ENCODE measurements at places on chromosomes 6 and 20.

- no peak for DNase-seq
These were observed 289.2 kb upstream of the CNR1 start for GRCh38 chr6:88455317-88455716.

DNA sequence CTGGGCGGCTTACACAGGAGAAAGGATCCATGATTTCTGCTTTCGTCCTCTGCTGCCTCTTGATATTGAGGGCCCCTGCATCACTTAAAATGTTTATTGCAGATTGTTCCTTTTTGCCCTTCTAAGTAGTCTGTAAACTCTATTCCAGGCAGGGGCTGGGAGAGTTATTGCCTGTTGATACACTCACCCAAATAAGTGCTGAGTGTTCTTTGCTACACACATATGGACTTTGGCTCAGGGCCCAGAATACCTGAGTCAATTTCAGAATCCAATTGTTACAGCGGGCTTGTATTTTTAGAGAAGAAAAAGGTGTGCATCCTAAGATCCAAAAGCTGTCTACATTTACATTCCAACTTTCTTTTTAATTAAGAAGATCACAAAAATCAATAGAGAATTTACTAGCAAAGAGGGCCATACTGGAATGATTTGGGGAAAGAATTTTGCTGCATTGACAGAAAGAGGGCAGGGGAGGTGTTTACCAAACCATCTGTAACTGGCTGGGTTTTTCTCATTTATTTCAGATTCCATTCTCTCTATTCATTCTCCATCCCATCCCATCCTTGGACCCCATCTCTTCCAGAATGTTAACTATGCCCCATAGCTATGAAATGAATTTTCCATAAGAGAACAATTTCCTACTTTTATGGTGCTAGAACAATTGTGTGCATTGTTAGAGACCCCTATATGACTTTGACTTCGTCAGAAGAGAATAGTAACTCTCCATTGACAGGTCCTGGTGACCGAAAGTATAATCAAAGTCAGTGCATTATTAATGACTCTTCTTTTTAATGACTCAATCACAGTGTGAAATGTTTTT, 959.9 kb upstream of the FLRT3 start:
- DNase-seq, result no peak

DNA sequence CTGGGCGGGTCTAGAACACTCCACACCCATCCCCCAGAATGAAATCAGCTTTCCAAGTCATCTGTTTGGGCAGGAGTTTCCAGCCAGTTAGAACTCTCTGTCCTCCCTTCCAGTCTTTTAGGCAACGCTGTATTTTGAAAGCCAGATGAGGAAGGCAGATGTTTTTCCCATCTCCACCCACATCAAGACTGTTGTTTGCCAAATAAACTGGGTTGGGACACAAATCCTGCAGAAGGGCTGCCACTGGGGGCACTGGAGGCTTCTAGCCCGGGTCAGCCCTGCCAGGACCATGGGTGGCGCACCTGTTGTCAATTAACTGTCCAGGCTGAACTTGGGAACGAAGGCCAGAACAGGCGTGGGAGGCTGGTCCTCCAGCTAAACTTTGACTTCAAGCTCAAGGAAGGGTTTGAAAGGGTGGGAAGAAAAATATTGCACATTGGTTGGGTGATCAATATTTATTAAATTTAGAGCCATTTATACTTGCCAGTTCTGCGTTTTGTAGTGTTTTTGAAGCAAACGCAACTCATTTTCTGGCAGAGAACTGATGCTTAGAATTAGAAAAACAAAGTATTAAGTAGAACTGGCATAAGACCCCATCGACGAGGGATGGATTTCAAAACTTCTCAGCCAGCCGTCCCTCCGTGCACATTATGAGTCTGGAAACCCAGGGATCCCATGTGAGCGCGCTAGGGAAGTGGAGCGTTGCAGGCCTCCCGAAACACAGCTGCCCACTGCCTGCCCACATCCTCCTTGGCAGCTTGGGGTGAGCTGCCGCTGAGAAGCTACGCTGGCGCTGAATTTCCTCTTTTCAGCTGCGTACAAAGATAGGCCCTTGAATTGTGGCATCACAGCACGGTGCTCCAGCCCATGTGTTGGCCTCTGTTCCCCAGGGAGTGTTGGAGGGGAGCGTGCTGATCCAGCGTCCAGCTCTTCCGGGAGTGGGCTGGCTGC, 297.4 kb downstream of the QKI start:
- peak; percentile 91 for DNase-seq

DNA sequence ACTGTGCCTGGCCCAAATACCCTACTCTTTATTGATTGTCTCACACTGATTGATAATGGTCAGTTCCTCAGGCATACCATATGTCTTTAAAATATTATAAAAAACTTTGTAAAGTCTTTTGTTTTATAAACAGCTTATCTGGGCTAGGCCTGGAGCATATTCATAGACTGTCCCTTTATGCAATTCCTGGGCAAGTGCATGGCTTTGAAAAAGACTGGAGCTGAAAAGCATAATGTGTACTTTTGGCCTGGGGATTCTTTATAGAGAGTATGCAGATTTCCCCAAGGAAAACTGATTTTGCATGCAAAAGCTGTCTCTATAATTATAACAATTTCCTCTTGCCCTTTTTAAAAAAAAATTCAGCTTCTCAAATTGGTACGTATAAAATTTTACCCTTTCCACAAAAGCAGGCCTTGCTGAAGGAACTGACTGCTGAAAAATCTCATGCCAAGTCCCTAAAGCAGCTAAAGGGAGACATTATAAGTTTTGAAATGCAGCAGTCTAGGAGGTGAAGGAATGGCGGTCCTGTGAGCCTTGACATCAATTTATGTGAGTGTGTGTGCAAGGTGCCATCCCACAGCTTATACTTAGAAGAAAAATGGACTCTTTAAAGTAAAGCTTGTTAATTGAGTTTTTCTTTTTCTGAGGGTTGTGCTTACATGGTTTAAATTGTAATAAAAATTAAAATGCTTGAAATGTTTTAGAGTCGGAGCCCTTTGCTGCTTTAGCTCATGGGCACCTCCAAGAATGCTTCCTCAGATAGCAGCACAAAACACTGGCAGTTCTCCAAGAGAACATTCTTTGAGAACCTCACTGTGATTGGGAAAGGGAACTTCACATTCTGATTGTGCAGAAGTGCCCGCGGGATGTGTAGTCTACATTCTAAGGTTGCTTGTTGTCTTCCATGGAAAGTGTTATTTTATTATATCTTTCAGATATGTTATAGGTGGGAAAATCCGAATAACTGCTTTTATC, 43.9 kb downstream of the PLCB4 start:
- no peak for DNase-seq

DNA sequence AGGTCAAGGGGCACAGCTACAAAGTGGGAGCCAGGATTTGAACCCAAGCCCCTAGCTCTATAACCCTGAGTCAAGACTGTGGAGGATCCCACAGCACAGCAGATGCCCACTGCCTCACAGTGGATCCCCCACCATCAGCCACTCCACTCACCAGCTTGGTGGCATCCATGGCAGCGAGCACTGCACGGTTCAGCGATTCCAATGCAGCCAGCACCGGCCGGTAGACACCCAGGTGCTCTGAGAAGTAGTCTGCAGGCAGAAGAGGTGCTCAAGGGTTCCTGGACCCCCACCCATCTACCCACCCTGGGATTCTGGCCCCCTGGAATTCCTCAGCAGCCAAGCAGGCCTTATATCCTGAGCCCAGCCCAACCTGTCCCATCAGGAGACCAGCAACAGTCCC, 2.5 kb downstream of the ACTL10 start:
- DNase-seq, result no peak

- DNase-seq, result no peak
These were observed 62.5 kb downstream of the AHI1 start for GRCh38 chr6:135434991-135435390.

DNA sequence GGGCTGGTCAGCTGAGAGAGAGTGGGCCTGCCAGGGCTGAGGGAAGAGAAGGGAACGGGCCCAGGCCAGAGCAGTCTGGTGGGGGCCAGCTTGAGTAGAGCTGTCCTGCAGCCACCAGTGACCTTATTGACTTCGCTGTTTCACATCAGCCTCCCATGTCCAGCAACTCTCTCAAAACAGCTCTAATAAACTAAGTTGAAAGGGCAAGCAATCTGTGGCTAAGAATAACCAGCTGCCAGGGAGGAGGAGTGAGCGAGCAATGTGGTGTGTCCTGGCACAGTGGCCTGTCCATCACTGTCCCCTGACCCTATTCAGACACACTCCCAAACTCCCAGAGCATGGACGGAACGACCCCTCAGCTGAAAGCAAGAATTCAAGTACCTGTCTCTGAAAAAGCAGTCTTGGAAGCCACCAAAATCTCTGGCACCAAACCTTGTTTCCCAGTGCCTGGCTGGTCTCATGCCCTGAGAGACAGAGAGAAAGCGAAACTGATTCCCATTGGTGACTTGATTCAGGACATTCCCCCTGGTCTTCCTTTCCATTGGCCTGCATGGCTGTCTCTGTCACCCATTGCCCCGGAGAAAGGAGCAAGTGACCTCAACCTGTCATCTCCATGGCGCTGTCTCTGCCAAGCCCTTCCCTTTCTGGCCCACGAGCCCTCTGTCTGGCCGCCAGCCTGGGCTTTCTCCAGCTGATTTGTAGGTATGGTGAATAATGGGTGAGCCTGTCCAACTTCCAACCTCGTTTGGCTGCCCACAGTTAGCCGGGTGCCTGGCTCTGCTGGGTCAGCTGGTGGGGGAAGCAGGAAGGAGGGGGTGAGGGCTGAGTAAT, at the start of gene DDO:
Gene DDO (minus strand): TSS at position 490 of the 831 bp plus-strand sequence. CDS start 2,113 bp downstream, outside the sequence.
- peak; percentile 87 for DNase-seq
